ENCODE measurements at places on chromosomes 5 and 9. TPM values are rescaled to one million over a fixed set of nuclear protein-coding genes. Genes with fewer than 3 reads are reported as not detected.

Gene SLC25A2
- not detected for total RNA-seq

Gene DOK3
- 2.5 TPM for total RNA-seq

Gene GARIN3
- total RNA-seq, result not detected

Gene MORN5
- not detected for total RNA-seq

Gene NNT
- 631 TPM for total RNA-seq

Gene SLC4A9
- 0.18 TPM for total RNA-seq

Gene RNF183
- total RNA-seq, result not detected

Gene JAK2
- 24.6 TPM for total RNA-seq

DNA sequence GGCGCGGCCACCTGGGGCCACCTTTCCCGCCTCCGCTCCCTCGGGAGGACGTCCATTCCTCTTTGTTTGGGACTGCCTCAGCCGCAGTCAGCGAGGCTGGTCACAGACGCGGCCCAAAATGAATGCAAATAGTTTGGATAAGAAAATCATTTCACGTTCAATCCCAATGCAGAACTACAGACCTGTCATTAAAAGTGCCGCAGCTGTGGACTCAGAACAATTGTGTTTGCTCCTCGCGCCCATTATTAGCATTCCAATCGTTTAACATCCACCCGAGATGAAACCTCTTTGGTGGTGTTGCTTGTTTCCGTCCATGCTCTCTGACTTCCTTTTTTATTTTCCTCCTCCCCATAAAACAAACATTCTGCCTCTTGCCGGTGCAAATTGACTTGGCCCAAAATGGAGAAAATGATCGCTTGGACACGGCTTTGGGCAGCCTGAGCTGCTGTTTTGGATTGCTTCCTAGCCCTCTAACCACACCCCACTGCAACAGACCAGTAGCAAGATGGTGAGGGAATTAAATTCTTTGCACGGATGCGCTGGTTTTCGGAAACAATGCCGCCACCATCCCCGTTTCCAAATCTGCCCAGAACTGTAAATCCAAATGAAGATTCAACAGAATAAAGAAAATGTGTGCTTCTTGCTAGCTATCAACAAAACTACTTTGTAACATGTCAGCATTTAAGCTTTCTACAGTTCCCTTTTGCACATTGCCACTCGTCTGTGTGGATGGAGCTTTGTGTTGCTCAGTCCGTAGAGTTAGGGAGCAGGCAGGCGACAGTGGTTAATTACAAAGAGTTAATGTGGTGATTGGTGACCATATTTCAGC, 784 bp downstream of the NLN start:
- no peaks in the 10 kb centered on the region for H3K27me3 ChIP-seq
- no peaks in the 10 kb centered on the region for H3K4me1 ChIP-seq
- H3K36me3 ChIP-seq, result no peaks in the 10 kb centered on the region
- no peak for DNase-seq
- H3K27ac ChIP-seq, result peak overlapping the region; percentile 82

- DNase-seq, result no peak
- H3K4me1 ChIP-seq, result peaks cover 78% of the 10 kb centered on the region
- H3K4me3 ChIP-seq, result peak overlapping the region; percentile 98
- no peaks in the 10 kb centered on the region for H3K27me3 ChIP-seq
Measured at GRCh38 chr5:180801596-180802324, 846 bp downstream of the MGAT1 start.

GRCh38 chr5:90861843-90862586, 303.4 kb downstream of the ADGRV1 start:
- no peak overlapping the region for H3K4me3 ChIP-seq
- no peaks in the 10 kb centered on the region for H3K36me3 ChIP-seq
- DNase-seq, result no peak
- H3K27ac ChIP-seq, result no peak overlapping the region
- no peaks in the 10 kb centered on the region for H3K27me3 ChIP-seq

GRCh38 chr5:98793223-98793622, 19.8 kb downstream of the RGMB start:
- no peak for DNase-seq
- H3K4me1 ChIP-seq, result peaks cover 14% of the 10 kb centered on the region
- no peak overlapping the region for H3K27ac ChIP-seq

DNA sequence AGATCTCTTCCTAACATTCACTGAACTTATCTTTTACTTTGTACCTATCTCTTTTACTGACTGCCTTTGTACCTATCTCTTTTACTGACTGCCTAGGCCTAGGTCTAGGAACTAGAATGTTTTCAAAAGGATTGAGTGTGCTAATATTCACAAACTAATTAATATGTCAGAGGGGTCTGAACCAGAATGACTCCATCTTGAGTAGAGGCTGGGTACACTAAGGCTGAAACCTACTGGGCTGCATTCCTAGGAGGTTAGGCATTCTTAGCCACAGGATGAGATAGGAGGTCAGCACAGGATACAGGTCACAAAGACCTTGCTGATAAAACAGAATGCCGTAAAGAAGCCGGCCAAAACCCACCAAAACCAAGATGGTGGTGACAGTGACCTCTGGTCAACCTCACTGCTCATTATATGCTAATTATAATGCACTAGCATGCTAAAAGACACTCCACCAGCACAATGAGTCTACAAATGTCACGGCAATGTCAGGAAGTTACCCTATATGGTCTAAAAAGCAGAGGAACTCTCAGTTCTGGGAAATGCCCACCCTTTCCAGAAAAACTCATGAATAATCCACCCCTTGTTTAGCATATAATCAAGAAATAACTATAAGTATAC, 2.5 kb upstream of the RHOBTB3 start:
- no peaks in the 10 kb centered on the region for H3K27me3 ChIP-seq
- no peak overlapping the region for H3K4me3 ChIP-seq
- no peak overlapping the region for H3K27ac ChIP-seq
- DNase-seq, result no peak

DNA sequence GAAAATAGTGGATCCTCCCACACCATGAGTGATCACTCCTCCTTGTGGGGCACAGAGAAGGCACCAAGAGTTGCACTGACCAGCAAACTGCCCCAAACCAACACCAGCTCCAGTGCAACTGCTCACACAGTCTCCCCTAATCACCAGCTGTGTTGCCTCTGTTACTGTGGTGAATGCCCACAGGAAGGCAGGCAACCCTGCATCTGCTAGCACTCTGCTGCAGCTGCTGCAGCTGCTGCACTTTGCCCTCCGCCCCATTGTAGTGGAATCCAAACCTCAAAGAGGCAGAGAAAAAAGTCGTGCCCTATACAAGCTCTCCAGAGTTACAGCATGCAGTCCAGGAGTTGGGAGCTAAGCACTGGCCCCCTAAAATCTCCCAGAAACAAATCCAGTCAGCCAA, 339.6 kb downstream of the TRIM36 start:
- no peak for DNase-seq
- H3K4me3 ChIP-seq, result no peak overlapping the region
- no peaks in the 10 kb centered on the region for H3K27me3 ChIP-seq

- peaks cover 11% of the 10 kb centered on the region for H3K4me1 ChIP-seq
- no peak for DNase-seq
- no peaks in the 10 kb centered on the region for H3K36me3 ChIP-seq
- H3K27me3 ChIP-seq, result no peaks in the 10 kb centered on the region
- H3K4me3 ChIP-seq, result no peak overlapping the region
Measured at GRCh38 chr9:105290418-105290817, 46.0 kb downstream of the SLC44A1 start.

GRCh38 chr5:147216552-147217154, 18.2 kb upstream of the STK32A start:
- no peak overlapping the region for H3K4me3 ChIP-seq
- H3K27me3 ChIP-seq, result no peaks in the 10 kb centered on the region
- H3K27ac ChIP-seq, result no peak overlapping the region
- no peaks in the 10 kb centered on the region for H3K36me3 ChIP-seq

GRCh38 chr9:135615666-135616618, 23.4 kb downstream of the GLT6D1 start:
- peaks cover 4% of the 10 kb centered on the region for H3K27me3 ChIP-seq
- no peaks in the 10 kb centered on the region for H3K4me1 ChIP-seq
- H3K36me3 ChIP-seq, result no peaks in the 10 kb centered on the region

Measured in heart left ventricle (tissue), 16 donors.